ENCODE measurements at places on chromosomes 2 and 18.

DNA sequence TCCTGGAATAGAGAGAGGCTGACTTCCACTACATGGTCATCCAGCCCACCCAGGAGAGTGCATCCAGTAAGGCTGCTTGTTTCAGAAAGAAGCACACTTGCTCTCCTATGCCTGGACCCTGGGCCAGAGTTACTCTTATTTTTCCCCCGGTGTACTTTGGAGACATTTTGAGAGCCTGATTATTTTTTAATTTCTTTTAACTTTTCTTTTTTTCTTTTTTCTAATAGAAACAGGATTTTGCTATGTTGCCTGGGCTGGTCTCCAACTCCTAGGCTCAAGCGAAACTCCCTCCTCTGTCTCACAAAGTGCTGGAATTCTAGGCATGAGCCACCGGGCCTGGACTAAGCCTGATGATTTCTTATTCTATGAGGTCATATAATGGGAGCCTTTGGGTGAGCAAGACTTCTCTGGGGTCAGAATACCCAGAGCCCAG lies 62.2 kb downstream of the RPL37A start:
- DNase-seq: no peak

DNA sequence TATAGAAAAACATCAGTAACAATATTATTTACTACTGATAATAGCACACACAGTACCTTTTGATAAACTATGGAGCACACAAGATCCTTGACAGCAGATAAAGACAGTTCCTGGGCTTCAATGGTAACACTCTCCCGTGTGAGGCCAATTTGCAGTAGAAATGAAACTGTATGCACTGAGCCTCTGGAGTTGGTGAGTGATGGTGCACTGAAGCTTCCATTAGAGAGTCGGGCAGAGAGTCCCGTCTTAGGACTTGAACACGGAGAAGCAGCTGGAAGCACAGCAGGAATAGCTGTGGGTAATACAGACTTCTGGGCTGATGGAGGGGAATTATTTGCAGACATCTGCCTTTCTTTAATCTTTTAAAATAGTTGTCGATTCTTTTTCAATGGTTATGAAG lies 8.5 kb downstream of the PRKD3 start:
- no peak for DNase-seq

DNA sequence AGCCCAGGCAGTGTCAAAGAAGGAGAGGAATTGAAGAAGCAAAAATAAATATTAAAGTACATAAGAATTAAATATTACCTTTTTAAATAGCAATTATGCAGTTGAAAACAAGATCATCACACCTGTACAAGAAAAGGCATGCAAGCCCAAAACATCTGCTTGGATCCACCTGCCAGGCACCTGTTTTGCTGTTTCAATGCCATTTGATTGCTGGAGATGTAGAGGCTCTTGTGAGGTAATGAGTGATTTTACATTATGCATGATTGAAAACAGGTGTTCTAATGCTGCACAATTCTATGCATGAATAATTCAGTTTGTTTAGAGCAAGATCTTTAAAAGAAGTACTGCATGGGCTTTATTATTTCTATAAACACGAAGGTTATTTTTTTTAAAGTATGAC lies 700.6 kb upstream of the ZEB2 start:
- no peak for DNase-seq

DNA sequence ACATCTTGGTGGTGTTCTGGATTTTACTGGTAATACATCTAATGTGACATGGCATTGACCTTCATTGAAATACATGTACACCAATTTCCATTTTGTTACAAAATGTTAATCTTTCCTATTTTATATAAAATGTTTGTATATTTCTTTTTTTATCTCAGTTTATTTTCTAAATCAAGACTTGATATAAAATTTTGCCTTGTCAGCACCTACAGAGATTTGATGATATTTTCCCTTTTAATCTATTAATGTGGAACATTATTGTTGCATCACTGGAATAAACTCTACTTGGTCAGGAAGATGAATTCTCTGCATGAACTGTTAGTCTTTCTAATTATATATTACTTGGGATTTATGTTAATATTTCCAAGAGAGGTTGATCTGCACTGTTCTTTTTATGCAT lies 294.0 kb upstream of the ETAA1 start:
- no peak for DNase-seq

GRCh38 chr2:239257511-239257937 lies 143.3 kb downstream of the HDAC4 start:
- DNase-seq: peak; percentile 59

- DNase-seq: no peak
Observed at GRCh38 chr2:172928756-172929155, 146.9 kb upstream of the MAP3K20 start.

GRCh38 chr2:169107645-169108044 lies 38.3 kb downstream of the DHRS9 start:
- no peak for DNase-seq

DNA sequence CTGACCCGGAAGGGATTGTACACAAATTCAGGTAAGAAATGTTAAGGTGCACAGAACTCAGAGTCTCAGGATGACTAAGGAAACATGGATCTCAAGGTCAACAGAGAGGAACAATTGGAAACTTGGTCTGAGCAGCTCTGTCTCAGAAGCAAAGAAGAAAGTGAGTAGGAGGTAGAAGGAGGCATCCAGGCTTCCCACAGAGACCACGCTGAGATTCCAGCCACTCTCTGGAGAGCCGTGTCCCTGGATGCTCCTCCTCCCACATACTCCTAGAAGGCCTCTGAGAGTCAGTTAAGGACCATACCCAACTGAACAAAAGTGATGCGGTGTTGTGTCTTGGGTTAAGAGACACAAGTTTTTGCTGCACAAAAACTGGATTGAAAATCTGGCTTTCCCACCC lies 8.6 kb upstream of the PLB1 start:
- no peak for DNase-seq

DNA sequence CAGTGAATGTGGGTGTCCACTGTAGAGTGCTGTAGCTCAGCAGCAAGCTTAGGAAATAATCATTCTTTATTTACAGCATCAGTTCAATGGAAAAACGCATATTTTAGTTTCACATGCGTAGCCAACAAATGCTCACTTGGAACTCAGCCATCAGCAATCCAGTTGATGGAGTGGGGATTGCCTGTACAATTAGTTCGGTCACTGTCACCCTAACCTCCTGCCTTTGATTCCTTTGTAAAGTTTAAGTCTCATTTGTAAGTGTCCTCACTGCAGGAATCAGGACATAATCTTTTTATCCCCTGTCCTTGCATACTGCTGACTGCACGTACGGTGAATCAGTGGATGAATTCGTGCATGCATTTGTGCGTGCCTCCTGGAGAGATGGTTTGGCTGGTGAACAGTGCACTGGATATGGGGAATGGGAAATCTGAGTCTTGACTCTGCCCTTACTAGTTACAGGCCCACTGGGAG lies 55.9 kb downstream of the RAB31 start:
- no peak for DNase-seq

- DNase-seq: peak; percentile 89
Observed at GRCh38 chr18:3603421-3604234, 153.7 kb downstream of the TGIF1 start.

- no peak for DNase-seq
Observed at GRCh38 chr2:109277406-109277805, 148.4 kb downstream of the SH3RF3 start.

GRCh38 chr2:180539541-180539940 lies 440.9 kb upstream of the UBE2E3 start:
- no peak for DNase-seq

DNA sequence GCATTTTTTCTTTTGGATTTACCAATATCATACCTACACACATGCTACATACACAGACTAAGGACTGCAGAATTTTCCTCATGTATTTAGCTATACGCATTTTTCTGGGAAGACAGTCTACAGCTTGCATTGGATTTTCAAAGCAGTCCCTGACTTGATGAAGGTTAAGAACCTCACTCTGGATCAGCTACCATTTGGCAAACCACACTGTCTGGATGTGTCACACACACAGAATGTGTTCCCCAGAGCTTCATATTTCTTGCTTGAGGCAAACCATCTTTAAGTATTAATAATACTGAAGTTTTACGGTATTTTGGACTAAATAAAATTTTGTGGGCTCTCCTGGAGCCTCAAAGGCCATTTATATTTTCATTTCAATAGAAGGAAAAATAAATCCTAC lies 102.3 kb downstream of the TCF4 start:
- no peak for DNase-seq

- no peak for DNase-seq
Observed at GRCh38 chr2:26185954-26186770, 13.3 kb downstream of the GAREM2 start.

GRCh38 chr2:36476411-36476810 lies 120.8 kb downstream of the CRIM1 start:
- DNase-seq: no peak

GRCh38 chr18:6712401-6712800 lies 17.1 kb upstream of the ARHGAP28 start:
- no peak for DNase-seq

GRCh38 chr2:183901931-183902330 lies 696.4 kb upstream of the ZNF804A start:
- DNase-seq: no peak

GRCh38 chr18:11882636-11883035 lies 25.5 kb downstream of the MPPE1 start:
- DNase-seq: no peak

DNA sequence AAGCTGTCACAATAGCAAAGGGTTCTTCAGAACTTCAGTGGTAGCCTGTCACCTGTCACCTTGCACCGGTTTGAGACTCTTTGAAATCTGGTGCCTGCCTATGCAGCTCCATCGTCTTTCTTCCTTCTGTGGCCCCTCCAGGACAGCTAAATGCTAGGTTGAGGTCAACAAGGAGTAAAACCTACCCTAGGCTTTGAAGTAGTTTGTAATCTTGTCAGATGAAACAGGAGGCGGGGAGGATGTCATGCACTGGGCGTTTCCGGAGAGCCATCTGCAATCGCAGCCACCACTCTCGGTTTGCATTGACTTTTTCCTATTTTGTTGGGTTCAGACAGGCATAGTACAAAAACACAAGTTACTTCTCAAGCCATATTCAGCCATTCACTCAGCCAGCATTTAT lies 116.7 kb downstream of the LPIN1 start:
- no peak for DNase-seq

DNA sequence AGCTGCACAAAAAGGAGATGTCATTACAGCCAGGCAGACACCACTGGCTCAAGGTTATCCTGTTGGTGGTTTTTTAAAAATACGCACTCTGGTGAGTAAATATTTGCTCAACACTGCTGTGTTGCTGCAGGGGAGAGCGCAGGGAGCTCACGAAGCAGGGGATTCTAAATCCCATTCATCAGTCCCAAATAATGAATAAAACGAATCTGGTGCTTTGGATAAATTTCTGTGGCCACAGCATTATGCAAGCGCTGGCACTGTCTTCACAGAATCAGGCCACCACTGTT lies 256.2 kb downstream of the HDAC4 start:
- no peak for DNase-seq

GRCh38 chr2:18855027-18855426 lies 265.7 kb upstream of the NT5C1B start:
- no peak for DNase-seq

DNA sequence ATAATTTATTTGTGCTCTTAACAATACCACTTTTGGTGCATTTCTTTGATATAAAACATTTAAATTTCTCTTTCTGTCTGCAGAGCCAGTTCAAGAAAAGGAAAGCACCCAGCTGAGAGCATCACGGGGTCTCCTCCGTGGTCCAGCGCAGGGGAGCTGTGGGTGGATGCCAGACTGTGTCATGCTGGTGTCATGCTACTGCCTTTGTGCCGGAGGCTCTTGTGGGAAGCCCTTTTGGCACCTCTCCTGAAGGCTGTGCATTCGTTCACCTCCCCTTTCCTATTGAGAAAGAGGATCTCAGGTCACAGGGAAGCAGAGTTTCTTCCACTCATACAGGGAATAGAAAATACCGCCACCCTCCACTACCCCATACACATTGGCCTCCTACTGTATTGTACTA lies 450.4 kb downstream of the GALR1 start:
- no peak for DNase-seq

DNA sequence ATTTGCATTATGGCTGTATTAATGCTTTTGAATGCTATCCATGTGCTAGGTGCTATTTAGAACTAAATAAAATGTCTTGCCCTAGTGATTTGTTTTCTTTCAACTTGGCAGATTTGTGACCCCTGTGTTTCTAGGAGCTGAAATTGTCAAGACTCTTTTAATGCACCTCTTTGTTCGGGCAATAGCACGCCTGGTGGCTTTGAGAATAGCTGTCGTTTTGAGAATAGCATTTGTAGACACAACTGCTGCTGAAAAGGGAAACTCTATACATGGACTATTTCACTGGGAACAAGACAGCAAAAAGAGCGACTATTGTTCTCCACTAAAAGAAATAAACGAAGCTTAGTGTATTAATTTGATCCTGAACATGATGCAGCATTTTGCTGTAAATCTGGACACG lies 352.1 kb upstream of the ZNF521 start:
- DNase-seq: no peak

DNA sequence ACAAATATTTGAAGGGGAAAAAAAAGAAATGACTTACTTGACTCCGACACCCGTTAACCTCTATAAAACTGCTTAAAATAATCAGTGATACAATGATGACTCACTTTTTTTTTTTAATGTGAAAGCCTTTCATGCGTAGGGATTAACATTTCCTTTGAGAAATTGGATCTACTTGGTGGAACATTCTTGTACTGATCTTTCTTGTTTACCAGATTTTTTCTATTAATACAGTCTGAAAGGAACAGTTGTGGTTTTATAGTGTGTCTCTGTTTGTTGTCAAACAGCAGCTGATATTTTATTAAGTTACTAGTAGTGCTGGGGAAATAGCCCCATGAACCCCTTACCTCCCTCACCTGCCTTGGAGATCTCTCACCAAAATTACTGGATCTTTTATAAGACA lies 40.2 kb upstream of the NEB start:
- DNase-seq: peak; percentile 16

GRCh38 chr2:41600460-41600859 lies 447.4 kb upstream of the PKDCC start:
- no peak for DNase-seq

GRCh38 chr2:128537646-128538045 lies 219.0 kb upstream of the HS6ST1 start:
- no peak for DNase-seq

- no peak for DNase-seq
Observed at GRCh38 chr2:17545680-17546613, 5.5 kb downstream of the VSNL1 start.

- peak; percentile 51 for DNase-seq
Observed at GRCh38 chr18:63970809-63971205, 926 bp downstream of the SERPINB8 start.

DNA sequence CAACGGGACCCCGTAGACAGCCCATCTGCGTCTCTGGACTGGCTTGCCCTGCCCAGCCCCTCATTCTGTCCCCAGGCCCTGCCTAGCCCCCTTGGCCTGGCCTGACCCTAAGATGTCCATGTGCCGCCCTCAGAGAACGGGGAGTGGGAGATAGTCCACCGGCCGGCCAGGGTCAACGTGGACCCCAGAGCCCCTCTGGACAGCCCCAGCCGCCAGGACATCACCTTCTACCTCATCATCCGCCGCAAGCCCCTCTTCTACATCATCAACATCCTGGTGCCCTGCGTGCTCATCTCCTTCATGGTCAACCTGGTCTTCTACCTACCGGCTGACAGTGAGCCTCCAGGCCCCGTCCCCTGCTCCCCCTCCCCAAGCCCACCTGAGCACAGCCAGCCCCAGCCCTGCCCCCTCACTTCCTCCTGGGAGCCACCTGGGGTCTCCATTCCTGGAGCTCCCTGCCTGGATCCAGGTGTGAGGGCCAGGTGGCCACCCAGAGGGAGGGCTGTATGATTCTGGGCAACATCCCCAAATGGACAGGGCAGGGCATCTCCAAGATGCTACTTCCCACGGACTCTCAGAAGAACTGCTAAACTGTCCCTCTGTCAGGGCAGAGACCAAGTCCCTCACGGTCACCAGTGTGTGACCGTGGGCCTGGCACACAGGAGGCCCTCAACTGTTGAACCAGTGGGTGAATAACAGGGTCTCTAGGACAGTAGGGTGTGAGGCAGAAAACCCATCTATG lies 4.0 kb downstream of the CHRND start:
- DNase-seq: no peak
